ENCODE measurements at places on chromosomes 3 and 15.

DNA sequence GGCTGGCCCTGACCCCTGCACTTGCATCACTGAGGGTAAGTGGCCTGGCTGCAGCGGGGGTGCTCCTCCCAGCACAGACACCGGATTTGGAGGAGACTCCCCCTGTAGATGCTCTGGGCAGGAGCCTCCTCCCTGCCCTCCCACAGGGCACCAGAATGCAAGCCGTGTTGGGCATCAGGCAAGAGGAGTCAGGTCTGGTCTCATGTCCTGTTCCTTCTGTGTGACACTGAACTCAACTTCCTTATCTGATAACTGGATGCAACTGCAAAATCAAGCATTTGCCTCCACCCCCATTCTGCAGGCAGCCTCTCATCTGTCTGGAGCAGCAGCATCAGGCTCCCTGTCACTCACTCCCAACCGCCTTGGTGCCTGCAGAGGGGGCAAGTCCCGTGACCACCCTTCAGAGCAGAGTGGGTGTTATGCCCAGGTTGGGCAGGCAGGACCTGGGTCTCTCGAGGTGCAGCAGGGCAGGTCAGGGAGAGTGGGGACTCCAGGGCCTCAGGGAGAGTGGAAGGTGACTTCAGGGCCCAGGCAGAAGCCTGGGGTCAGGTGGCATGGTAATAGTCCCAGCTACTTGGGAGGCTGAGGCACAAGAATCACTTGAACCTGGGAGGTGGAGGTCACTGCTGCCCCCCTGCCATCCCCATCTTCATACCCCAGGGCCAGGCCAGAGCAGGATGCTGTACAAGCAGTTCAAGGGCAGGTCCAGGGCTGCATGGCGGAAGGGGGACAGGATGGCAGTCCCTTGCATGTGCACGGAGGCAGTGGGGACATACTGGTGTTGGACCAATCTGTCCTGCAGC, 10.5 kb upstream of the RPL29 start:
- no peak for DNase-seq

GRCh38 chr3:184737641-184738505, 26.0 kb upstream of the MAGEF1 start:
- DNase-seq, result peak; percentile 30

GRCh38 chr3:123289391-123290106, 87.8 kb downstream of the SEC22A start:
- no peak for DNase-seq

DNA sequence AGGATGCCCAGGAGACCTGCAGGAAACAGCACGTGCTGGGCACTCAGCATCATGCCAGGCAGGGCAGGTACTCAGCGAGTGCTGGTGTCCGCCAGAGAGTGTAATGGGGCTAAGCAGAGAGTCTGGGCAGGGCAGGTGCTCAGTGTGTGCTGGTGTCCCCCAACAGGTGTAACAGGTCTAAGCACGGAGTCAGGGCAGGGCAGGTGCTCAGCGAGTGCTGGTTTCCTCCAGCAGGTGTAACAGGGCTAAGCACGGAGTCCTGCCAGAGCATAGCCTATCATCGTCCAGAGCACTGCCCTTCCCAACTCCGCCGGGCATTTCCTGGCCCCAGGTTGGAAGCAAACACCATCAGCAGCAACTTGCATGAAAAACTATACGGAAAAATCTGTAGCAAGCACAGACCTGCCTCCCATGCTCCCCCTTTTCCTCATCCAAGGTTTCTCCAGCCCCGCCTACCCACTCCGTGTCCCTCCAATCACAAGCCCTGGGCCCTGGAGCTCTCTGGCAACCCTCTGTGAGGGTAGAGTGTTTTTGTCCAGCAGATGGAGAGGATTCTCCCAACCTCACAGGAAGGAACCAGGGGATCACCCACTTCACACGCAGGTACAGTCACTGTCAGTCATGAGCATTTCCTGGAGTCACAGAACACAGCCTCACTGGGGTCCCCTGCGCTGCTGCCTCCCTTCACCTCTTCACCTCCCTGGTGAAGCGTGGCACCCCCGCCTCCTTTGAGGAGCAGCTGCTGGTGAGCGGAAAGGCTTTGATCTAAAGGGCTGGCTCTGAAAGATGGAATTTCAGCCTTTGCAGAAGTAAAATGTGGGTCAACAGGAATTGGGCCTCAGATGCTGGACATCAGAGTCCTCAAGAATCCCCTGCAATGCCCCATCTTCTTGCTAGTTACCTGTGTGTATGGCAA, 302.5 kb downstream of the OCA2 start:
- no peak for DNase-seq

GRCh38 chr3:142124243-142124642, 25.1 kb downstream of the TFDP2 start:
- no peak for DNase-seq

DNA sequence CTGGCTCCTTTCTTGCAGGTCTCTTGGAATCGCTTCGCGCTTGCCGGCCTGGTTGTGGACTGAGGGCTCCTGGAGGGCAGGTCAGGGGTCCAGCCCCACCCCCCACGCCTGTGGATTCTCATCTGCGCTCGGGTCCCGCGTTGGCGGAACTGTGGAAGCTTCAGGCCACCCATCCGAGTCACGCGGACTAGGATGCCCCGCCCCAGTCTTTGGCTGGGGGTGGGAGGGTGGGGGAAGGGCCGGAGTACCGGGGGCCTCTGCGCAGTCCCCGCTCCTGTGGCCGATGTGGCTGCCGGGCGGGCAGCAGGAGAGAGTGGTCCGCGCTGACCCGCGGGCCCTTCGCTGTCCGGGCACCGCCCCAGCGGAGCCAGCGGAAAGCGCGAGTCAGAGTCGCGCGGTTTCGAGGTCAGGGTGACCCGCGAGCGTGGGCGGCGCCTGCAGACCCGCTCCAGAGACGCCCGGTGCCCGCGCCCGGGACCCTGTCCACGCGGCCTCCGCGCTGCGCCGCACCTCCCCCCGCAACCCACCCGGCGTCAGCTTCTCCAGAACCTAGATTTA, 114.2 kb downstream of the KLF13 start:
- no peak for DNase-seq

DNA sequence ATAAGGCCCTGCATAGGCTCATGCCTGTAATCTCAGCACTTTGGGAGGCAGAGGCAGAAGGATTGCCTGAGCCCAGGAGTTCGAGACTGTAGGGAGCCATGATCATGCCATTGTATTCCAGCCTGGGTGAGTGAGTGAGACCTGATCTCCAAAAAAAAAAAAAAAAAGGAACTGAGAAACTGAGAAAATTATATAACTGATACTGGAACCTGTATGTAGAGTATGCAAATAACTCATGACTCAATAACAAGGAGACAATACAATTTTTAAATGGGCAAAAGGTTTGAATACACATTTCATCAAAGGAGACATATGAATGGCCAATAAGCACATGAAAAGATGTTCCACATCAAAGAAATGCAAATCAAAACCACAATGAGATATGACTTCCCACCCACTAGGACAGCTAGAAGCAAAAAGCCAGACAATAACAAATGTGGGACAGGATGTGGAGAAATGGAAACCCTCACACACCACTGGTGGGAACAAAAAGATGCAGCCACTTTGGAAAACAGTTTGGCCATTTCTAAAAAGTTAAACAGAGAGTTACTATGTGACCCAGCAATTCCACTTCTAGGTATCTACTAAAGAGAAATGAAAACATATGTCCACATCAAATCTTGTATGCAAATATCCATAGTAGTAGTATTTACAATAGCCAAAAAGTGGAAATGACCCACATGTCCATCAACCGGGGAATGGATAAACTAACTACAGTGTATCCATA, 70.7 kb downstream of the IQSEC1 start:
- no peak for DNase-seq

DNA sequence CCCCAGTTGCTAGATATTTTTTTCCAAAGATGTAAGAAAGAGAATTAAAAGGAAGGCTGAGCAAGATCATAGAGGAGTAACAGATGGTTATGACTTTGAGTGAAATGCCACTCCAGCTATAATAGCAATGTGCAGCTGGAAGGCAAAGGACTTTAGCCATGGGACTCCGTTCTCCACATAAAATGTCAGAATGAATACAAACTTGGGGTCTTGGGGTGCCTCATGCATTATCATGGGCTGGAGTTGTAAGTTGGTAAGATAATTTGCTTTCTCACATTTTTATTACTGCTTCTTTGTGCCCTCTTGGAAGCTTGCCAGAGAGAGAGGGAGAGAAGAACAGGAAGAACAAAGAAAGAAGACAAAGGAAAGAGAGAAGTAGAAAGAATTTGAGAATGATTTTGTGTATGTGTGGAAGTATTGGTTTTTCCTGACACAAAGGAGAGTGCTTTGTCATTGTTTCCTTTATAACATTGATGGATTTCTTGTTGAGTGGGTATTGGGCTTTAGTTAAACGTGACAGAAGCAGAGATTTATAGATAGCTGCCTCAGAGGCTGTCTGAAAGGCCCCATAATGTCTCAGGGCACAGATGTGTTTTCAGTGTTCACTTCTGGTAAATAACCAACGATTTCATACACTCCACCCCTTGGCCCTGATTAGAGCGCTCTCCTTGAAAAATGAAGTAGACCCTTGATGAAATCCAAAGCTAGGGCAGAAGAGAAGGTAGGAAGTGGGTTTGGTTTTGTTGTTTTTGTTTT, 715.3 kb downstream of the NR2F2 start:
- DNase-seq, result no peak

GRCh38 chr3:86988235-86988634, 2.7 kb downstream of the VGLL3 start:
- DNase-seq, result peak; percentile 93

DNA sequence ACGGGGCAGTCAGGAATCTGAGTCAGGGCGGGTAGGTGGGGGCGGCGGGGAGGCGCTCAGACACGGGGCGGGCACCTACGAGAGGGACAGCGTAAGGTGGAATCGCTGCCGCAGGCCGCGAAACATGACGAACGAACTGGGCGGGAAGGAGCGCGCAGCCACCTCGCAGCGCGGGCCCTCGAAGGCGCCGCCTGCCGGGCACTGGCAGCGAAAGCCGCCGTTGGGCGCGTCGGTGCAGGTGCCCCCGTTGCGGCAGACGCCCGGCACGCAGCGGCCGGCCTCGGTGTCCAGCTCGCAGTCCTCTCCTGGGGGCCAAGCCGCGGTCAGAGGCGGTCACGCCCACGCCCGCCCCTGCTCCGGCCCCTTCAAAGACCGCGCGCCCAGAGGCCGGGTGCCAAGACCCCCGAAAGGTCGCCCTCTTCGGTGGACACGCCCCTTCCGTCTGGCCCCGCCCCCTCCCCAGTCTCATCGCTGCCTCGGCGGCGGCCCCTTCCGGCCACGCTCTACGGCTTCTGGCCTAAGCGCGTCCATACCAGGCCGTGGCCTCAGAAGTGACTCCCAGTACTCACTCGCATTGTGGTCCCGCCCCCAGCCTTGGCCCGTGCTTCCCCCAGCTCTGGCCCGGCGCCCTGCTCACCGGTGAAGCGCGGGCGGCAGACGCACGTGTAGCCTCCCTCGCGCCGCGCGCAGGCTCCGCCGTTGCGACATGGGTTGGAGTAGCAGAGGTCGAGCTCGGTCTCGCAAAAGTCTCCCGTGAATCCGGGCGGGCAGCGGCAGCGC, 6.4 kb downstream of the CELSR3 start:
- no peak for DNase-seq

- DNase-seq, result no peak
These were observed 22.1 kb downstream of the NCK1 start for GRCh38 chr3:136883967-136884720.

DNA sequence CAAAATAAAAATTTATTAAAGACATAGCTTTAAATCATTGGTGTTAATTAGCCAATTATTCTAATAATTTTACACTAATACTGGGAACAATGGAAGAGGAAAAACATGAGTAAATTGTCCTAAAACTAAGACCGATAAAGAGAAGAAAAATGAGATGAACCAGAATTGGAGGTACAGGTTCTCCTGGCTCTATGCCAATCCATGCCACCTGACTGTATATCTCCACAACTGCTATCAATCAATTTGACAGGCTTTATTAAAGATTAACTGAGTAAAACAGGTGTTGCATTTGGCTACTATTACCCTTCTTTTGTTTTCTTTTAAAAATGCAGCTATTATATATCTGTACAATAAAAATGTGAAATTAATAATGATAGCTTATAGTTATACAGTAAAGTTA, 850.0 kb downstream of the CADM2 start:
- no peak for DNase-seq

- no peak for DNase-seq
These were observed 16.0 kb downstream of the NR2F2 start for GRCh38 chr15:96346409-96346970.

- no peak for DNase-seq
These were observed 57.6 kb upstream of the BCL6 start for GRCh38 chr3:187802928-187803259.

- peak; percentile 68 for DNase-seq
These were observed at the start of gene ZSCAN2 for GRCh38 chr15:84600687-84601554. TSS of gene ZSCAN2 (plus strand) at chr15:84601009. CDS start at chr15:84603928, 2,919 bp downstream.

GRCh38 chr3:134998158-134998557, 203.1 kb downstream of the EPHB1 start:
- no peak for DNase-seq

DNA sequence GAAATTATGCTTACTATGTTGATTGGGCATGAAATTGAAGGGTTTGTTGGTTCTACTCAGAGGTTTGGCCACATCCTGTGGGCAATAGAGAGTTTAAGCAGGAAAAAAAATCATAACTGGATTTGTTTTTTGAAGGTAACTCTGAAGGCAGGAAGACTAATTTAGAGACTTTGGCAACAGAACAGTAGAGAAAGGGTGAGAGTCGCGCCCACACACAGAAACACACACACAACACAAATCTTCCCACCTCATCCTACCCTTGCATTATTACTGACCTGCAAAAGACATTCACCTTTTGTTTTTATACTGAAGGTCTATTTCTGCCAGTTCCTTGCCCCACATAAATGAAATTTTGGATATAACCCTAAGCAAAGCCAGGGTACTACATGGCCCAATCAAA, 270.6 kb downstream of the TBL1XR1 start:
- no peak for DNase-seq

GRCh38 chr3:172171396-172172075, 132.2 kb downstream of the FNDC3B start:
- no peak for DNase-seq

DNA sequence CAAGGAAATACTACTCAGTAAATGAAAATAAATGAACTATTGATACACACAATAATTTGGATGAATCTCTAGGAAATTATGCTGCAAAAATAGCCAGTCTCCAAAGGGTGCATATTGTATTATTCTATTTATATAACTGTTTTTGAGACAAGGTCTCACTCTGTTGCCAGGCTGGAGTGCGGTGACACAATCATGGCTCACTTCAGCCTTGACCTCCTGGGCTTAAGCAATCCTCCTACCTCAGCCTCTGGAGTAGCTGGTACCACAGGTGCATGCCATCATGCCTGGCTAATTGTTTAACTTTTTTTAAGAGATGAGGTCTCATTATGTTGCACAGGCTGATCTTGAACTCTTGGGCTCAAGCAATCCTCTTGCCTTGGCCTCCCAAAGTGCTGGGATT, 12.5 kb downstream of the KLHDC8B start:
- no peak for DNase-seq

Measured in HS-5 (cell line).